ENCODE measurements at places on chromosomes 7 and 10. TPM values are rescaled to one million over a fixed set of nuclear protein-coding genes. Genes with fewer than 3 reads are reported as not detected.

FERD3L gene
- not detected for total RNA-seq

GIMAP7 gene
- total RNA-seq, result 34.5 TPM

CARD11 gene
- total RNA-seq, result 118 TPM

FOXL3 gene
- total RNA-seq, result not detected

DOCK1 gene
- 0.81 TPM for total RNA-seq

CALHM3 gene
- not detected for total RNA-seq

PAPOLB gene
- total RNA-seq, result not detected
